ENCODE measurements at places on chromosomes 12 and 14.

DNA sequence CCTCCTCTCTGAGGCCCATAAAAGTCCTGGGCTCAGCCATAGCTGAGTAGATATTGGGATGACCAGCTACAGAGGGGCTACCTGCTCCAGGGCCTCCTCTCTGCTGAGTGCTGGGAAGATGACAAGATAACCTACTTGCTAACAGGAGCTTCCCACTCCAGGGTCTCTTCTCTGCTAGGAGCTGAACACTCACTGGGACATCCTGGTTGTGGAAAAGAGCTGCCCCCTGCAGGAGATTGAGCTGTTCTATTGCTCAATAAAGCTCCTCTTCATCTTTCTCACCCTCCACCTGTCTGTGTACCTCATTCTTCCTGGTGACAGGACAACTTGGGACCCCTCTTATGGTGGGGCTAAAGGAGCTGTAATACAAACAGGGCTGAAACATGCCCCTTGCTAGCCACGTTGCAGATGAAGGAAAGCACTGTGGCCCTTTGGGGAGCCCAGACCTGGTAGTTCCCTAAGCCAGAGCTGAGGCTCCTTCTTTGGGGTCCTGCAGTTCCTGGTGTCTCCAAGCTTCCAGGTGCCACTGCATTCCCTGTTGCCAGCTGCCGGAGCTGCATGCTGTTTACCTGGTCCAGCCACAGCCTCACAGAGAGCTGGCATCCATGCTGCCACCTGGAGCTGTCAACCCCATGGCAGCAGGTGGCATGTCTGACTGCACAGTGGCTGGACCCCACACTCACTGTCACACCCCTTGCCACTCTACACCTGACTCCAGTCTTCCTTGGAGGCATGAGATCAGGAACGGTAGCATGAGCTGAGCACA is 598.5 kb upstream of the LMO3 start:
- DNase-seq, result no peak

DNA sequence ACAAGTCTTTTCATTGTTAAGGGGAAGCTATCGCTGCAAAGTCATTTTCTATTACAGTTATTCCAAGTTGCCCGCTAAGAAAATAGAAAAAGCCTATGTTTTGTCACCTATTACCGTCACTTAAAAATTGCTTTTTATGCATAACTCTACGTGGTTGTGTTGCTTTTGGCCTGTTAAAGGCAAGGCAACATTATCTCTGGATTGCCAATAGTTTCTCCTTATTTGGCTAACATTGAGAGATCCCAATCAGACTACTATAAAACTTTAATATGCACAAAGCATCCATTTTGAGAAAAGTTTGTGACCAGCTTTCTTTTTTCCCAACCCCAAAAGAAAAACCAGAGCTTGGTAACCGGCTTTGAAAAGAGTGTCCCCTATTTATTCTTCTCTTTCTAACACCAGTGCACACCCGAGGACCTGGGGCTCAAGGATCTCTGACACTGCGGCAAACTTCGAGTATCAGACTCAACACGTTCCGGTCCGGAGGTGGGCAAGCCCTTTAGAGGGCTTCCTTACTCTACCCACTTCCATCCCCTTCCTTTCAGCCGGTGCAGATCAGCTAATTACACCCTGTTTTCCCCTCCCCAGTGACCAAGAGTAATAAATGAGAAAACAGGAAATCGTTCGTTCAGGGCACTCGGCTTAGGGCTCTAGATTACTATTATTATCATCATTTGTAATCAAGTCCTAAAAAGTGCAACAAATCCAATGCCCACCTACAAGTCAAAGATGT is 1.2 kb downstream of the PPP1R12A start:
- DNase-seq, result peak; percentile 22

DNA sequence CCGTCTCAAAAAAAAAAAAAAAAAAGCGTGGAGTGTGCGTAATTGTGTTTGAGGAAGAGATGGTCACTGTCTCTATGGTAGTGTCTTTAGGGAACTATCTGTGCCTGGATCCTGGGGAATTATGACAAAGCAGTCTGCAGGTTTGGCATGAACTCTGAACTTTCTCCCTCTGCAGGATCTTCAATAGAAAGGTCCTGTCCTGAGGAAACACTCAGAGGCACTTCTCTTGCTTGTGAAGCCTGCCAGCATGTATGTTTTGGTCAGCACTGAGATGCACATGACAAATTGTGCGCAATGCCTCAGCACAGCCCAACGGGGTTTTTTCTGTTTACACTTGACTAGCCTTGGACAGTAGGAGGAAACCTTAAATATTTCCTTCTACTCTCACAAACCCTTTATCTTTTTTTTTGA is 46.6 kb downstream of the ATF7 start:
- no peak for DNase-seq

DNA sequence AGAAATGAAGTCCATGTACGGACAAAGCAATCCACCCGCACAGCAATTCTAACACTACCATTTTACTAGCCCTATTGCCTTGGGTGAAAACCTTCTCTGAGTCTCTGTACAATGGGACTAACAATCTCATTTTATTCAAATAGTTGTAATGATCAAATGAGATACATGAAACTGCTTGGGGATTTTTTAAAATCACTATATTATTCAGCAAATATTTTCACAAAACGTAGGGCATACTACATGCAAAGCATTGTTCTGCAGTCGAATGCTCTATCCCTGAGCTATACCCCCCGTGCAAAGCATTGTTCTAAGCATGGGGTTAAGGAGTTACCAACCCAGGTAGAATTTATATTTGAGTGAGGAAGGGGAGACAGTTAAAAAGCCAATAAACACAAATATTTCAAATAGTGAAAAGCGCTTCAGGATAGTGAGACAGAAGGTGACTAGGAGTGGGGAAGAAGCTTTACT is 554 bp upstream of the ATF7 start:
- no peak for DNase-seq

- DNase-seq, result peak; percentile 91
These were observed at the start of gene RNF10 for GRCh38 chr12:120534203-120534702. Gene RNF10, plus strand, starts transcription at chr12:120534356. Its CDS starts 456 bp downstream, at chr12:120534812.

DNA sequence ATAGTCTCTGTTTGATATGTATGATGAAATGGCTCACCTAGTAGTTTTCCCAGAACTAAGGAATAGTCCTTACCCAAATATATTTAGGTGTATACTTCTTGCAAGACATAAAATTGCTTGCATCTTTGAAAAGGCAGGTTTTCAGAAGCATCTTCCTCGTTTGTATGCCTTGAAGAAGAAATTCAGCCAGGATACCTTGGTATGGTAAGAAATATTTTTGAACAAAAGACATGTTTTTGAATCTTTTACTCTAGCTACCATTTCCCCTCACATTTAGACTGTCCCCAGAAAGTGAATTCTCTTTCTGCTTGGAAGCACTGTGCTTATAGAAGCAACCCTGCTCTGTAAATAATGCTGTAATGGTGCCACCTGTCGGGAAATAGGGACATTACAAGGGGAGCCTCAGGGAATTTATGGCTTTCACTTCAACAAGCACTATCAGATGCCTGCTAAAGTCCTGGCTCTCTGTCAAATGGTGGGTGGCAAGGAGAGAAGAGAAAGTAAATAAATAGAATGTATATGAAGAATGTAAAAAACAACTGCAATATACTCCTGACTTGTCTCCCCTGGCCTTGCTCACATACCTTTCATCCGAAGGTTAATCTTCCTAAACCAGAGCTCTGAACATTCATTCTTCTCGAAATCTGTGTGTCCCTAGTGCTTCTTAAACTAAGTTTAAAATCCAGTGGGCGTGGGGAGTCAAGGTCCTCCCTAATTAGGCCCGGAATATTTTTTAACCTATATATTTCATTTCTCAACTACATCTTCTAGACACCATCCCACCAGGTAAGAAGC is 6.1 kb downstream of the CCDC184 start:
- peak; percentile 20 for DNase-seq

GRCh38 chr12:4111010-4111409 is 162.6 kb upstream of the CCND2 start:
- DNase-seq, result no peak

All from NCI-H345 (cell line).